ENCODE measurements at places on chromosomes 3 and 15.
A peak's percentile ranks its signal among the peaks of the same experiment; 100 is the strongest.

DNA sequence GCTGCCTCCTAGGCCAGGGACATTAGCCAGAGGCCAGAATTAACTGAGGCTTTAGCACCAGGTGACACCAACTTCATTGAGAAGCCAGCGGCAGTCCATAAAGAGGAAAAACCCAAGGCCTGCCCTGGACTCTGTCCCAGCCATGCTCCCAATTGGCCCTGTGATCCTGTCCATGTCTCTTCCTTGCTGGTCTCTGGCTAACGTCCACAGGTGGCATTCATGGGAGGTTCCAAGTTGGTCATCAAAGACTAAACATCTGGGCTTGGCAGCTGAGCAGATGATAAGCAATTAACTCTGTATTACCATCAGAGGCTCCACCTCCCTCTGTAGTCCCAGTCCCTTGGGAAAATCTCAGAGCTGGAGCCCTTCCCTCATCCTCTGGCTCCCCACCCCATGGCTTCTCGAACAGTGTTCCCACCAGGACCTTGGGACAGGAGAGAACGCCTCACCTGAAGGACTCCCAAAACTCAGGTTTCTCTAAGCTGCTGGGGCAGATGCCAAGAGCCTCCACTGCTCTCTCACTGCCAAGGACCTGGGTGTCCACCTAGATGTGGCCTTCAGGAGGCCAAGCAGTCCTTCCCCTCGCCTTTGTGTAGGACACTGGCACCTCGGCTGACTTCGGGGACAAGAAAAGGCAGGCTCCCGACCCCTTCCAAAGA lies 40.4 kb downstream of the GOLGA6A start:
- DNase-seq = no peak

- DNase-seq = no peak
These were observed 405.5 kb upstream of the CNTN4 start for GRCh38 chr3:1693145-1693544.

DNA sequence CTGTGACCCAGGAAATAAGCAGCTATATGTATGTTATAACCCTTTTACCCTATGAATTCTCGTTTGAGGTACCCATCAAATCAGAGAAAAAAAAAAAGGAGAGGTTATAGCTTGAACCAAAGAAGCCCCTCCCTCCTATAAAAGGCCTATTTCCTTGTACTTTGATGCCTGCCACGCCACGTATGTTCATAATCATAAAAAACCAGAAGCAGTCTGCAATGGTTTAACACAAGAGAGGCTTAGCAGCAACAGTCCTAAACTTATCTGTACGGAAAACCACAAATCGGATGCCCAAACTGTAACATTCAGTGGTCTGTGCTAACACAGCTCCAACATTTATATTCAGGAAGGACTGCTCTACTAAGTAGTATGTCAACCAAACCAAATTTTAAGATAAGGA lies 21.2 kb downstream of the CCR8 start:
- no peak for DNase-seq

GRCh38 chr15:33236841-33237509 lies 42.5 kb upstream of the FMN1 start:
- DNase-seq = no peak

DNA sequence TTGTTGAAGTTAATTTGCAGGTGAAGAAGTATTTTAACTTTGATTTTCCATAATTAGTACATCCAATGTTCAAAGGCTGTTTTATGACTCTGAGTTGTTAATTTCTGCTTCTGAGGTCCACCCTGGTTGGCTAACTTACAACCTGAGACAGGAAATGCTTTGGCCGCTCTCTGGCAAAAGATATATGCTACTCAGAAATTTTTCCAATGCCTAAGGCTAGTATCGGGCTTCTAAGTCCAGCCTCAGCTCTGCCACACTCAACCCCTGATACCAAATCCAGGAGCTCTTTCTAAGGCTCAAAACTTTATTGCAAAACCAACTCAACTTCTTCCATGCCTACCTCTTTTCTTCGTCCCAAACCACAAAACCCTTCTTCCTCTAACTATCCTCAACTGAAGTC lies 192.9 kb downstream of the NEK10 start:
- no peak for DNase-seq

DNA sequence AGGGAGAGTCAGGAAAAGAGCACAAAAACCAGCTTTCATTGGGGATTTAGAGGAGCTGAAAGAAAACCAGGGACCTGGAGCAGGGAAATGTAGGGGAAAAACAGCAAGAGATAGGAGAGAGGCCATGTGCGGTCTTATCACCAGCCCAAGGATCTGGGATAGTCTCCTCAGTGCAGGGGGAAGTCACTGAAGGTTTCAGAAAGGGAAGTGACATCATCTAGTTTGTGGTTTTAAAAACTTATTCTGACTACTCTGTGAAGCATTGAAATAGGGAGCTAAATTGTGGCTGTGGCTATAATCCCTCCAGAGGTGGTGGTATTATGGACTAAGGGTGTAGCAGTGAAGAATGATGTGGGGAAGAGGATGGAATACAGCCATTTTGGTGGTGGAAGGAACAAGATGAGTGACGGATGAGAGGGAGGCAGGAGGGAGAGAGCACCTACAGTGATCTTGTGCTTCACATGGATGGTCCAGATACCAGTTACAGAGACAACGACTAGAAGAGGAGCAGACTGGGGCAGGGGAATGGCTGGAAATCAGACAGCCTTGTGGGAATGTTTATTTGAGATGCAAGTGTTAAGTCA lies 72.7 kb downstream of the HMG20A start:
- no peak for DNase-seq

- DNase-seq = no peak
These were observed 877.2 kb downstream of the CADM2 start for GRCh38 chr3:85835857-85836440.

GRCh38 chr3:16455966-16456365 lies 57.5 kb downstream of the RFTN1 start:
- DNase-seq = no peak

GRCh38 chr15:96424674-96425073 lies 94.2 kb downstream of the NR2F2 start:
- DNase-seq = no peak

DNA sequence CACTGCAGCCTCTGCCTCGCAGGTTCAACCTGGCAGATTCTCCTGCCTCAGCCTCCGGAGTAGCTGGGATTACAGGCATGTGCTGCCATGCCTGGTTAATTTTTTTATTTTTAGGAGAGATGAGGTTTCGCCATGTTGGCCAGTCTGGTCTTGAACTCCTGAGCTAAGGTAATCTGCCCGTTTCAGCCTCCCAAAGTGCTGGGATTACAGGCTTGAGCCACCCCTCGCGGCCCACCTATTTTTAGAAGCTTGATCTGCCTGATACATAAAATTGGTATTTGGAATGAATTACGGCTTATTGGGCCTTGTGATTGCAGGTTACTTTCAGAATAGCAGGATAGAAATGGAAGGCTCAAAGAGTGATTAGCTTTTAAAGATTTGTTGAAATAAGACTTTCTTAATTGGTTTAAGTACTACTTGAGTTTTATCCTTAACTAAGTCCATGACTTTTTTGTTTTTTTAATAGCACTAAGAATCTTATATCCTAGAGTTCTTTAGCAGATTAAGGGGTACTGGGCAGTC lies 25.0 kb downstream of the GMPS start:
- DNase-seq = no peak

GRCh38 chr3:101687142-101687931 lies 819 bp upstream of the RPL24 start:
- no peak for DNase-seq

GRCh38 chr15:79673416-79674123 lies 223.2 kb downstream of the MTHFS start:
- peak; percentile 31 for DNase-seq

DNA sequence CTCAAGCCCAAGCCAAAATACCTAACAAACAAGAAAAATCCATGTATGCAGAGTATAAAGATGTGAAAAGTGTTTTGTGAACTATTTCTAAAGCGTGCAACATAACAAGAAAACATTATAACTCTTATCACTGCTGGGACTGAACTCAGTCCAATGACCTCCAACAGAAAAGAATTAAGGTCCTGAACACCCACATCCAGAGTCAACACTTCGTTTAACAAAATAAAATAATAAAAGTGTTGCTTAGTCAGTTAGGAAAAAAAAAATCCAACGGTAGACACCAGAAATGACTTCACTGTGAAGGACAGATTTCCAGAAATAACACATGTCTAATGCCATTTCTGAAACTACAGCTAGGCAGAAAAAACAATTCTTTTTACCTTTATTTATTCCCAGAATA lies 28.0 kb downstream of the MB21D2 start:
- DNase-seq = no peak

DNA sequence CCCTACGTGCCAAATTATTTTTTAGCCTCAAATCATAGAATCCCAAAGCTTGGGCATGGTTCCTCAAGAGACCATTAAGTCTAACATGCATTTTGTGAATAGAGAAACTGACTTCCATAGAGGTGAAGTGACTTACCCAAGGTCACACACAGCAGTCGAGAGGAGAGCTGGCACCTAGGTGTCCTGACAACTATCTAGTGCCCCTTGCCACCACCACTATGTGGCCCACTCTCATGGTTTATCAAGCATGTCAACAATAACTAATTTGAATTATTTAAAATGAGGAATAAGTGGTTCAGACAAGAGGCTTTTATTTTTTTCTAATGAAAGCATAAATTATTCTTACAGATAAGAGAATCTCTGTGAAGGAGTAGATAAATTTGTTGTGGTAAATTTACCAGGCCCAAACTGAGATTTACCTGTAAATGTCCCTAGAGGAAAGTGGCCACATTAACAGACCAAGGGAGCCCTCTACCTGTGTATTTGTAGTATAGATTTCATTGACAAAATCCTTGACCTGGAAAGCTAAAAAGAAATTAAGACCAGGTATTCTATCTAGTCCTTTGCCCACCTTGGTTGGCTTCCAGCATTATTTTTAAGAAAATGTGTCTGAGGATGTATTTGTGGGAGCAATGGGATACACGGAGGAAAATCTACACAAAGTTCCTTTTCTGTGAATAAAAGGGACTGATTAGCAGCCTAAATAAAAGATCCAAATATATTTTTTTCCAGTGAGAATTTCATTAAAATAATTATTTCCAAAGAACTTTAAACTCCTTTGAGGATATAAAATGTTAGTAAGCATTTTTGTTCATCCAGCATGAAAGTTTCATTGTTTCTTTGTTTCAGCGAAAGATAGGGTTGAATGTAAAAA lies 49.1 kb downstream of the IQCH start:
- DNase-seq = no peak

DNA sequence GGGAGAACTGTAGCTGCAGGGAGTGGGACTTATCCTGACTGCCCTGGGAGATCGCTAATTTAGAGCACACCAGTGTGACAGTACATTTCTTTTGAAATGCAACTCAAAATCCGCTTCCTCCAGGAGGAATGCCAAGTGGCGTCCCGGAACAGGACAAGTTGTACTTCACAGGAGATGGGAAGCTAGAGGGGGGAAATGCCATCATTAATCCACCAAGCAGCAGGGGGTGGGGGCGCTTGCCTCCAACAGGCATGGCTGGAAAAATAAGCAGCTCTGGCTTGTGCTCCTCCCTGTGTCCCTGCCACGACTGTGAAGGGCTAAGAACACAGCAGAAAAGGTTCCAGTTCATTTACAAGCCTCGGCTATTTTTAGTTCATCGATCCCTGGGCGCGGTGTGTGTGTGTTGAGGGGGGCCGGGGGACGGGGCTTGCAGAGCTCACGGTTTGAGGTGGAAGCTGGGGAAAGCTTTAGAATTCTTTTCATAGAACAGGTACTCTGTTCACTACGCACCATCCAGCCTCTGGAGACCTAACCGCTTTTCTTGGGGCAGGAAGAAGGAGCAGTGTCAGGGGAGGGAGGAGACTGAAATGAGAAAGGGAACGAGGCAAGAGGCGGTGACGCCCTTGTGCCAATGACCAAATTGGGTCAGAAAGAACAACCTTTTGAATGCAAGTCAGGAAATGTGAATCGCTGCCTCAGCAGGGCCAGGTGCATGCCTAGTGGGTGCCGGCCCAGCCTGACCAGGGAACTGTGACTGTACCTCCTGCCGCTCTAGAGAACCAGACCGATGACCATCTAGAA lies 51.8 kb upstream of the DGKG start:
- no peak for DNase-seq

- no peak for DNase-seq
These were observed 7.0 kb downstream of the MORF4L1 start for GRCh38 chr15:78879517-78880241.

DNA sequence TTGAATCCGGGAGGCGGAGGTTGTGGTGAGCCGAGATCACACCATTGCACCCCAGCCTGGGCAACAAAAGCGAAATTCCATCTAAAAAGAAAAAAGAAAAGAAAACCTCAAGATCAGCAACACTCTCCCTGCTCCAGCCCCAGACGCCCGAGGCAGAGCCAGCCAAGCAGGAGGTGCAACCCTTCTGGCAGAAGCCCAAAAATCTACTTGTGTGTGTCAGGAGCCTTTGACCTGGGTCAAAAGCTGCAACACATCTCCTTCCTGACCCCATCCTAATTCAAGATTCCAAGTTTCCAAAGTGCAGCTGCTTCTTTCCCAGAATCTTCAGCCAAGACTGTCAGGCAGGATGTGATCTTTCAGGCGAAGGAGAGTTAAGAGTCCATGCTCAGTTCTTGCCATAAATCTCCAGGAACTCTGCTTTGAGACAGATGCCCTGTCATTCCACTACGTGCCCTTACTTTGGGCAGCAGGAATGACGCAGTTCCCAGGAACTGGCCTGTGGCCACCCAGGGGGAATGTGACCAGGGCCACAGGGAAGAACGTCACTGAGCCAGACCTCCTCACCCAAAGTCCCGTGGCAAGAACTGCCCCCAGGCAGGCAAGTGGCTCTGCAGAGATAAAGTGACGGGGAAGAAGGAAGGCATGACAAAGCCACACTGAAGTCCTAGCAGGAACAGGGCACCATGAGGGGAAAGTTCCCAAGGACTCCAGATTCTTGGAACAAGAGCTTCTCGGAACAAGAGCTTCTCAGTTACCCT lies 39.4 kb downstream of the SH3BP5 start:
- no peak for DNase-seq

DNA sequence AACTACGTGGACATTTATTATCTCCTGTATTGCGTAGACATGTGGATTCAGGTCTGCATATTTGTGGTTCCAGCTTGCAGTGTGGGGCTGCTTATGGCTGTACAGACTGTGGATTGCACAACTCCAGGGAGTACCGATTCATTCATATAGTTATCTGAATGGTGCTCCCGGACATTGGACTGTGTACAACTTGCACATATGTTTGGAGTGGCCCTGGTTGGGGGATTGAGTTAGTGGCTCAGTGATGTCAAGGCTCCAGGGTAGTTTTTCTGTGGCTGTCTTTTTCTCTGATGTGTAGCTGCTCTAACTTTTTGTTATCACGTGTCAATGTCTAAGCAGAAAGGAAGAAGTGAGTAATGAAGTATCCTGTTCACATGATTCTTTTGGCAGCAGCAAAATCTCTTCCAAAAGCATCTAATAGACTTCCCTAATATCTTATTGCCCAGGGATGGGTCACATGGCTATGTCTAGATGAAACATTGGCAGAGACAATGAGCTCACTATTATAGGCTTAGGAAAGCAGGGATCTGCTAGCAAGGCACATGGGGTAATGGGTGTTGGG lies 15.8 kb downstream of the ST3GAL6 start:
- DNase-seq = no peak

- no peak for DNase-seq
These were observed 34.6 kb upstream of the DNAJC13 start for GRCh38 chr3:132382688-132383194.

Measured in amniotic stem cell (primary cell).